Stimulated activated CD4-positive, alpha-beta T cell treated with anti-CD3 and anti-CD28 coated beads, Interleukin-2, amount 100 ng/mL, for 48 hours (primary cell): ENCODE measurements at places on chromosomes 11 and 22.

- DNase-seq: no peak
Measured at GRCh38 chr11:84648471-84648870, 978.7 kb downstream of the DLG2 start.

DNA sequence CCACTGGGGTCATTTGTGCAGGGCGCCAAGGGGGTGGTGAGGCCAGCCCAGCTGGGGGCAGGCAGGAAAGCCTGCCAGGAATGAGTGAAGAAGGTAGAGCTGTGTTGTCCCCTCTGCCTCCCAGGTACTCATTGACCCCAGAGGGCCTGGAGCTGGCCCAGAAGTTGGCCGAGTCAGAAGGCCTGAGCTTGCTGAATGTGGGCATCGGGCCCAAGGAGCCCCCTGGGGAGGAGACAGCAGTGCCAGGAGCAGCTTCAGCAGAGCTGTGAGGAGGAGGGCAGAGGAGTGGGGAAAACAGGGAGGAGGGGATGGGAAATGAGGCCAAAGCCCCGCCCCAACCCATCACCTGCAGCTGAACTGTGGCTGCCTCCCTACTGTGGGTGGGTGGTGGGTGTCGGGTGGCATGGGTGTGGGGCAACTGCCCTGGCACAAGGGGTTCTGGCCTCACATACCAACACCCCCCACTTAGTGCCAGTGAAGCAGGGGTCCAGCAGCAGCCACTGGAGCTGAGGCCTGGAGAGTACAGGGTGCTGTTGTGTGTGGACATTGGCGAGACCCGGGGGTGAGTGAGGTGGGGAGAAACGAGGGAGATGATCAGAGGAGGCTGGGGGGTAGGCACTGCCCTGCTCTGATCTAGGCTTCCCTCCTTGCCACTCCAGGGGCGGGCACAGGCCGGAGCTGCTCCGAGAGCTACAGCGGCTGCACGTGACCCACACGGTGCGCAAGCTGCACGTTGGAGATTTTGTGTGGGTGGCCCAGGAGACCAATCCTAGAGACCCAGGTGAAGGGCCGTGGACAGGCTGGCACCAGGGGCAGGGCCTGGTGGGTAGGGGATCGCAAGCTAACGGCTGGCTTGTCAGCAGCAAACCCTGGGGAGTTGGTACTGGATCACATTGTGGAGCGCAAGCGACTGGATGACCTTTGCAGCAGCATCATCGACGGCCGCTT is 3.0 kb downstream of the MUS81 start:
- no peak for DNase-seq

DNA sequence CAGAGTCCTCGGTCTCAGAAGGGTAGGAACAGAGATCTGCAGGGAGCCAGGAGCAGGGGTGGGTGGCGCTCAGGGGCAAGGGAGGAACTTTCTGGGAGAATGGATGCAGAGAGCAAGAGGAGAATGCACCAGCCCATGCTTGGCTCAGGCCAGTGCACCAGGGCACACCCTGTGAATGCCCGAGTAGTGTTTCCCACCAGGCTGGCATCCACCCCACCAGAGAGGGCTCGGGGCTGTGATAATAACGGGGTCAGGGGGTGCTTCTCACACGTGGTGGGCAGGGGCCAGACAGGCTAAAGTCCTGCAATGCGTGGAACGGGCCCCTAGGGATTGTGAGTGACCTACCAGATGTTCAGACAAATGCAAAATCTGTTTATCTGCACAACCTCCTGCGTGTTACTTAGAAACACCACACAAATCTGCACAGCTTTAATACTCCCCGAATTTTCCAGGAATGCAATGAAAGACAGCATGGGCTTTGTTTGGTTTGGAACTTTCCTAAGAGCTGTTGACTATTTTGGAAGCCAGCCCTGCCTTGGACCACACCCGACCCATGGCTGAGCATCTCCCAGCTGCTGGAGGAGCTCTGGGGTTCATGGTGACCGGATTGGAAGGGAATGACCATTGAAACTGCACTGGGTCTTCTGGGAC is 368.3 kb downstream of the SHANK2 start:
- no peak for DNase-seq

- DNase-seq: no peak
Measured at GRCh38 chr11:100593291-100593690, 93.8 kb upstream of the ARHGAP42 start.

DNA sequence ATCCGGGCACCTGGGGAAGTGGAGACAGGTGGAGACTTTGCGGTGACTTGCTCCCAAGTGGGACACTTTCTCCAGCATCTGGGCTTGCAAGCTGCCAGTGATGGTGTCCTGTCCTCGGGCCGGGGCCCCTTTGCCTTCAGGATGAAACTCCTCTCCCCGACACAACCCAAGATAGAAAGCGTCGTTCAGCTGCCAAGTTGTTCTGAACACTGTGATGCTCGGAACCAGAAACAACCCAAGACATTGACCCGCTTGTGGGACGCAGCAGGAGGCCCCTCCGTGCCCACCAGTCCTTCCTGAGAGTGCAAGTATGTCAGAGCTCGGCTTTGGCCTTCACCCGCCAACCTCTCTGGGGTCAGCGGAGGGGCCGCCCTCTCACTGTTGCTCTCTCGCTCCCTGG is 31.3 kb downstream of the LINC01488 start:
- DNase-seq: no peak

GRCh38 chr22:23700706-23701105 is 9.9 kb downstream of the RGL4 start:
- DNase-seq: no peak
